Stimulated activated CD8-positive, alpha-beta memory T cell treated with anti-CD3 and anti-CD28 coated beads, Interleukin-7, amount 100 ng/mL, for 48 hours (primary cell): ENCODE measurements at places on chromosomes 2 and 18.

DNA sequence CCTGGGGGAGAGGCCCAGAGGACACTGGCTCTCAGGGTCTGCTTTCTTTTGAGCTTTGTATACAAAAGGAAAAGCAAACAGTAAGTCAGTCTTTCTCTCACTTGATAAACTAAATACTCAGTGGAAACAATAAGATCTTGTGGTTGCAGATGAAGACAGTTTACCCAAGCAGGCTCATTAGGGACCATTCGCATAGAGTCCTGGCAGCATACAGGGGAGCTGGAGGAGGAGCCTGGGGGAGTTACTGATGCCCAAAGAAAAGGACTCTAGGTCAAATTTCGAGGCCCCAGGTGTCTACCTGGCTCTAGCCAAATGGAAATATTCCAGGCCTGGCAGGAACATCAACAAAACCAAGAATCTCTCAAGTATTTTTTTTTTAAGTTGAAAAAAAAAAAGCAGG lies 225.3 kb downstream of the CNTNAP5 start:
- no peak for DNase-seq

GRCh38 chr2:129645335-129645734 lies 334.1 kb upstream of the RAB6C start:
- no peak for DNase-seq

- DNase-seq: no peak
Measured at GRCh38 chr2:166417669-166418068, 41.9 kb upstream of the SCN9A start.

- DNase-seq: no peak
Measured at GRCh38 chr2:32074134-32074506, 10.8 kb downstream of the SPAST start.

DNA sequence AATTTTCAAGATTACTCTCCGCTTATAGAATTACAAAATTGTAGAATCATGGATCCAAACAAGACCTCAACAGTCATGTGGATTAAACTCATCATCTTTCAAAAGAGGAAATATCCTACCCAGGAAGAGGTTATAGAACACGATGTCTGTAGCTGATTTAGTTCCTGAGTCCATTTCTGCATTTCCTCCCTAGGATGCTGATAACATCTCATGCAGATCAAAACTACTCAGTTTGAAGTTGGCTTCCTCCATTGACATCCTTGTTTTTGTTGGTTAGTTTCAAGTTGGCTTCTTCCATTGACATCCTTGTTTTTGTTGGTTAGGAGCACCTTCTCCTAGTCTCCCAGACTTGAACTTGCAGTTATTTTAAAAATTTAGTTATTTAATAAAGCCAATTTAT lies 147.5 kb downstream of the PARD3B start:
- no peak for DNase-seq

- no peak for DNase-seq
Measured at GRCh38 chr2:25049422-25049821, 7.5 kb downstream of the EFR3B start.

GRCh38 chr2:25076749-25077148 lies 34.9 kb downstream of the EFR3B start:
- no peak for DNase-seq

DNA sequence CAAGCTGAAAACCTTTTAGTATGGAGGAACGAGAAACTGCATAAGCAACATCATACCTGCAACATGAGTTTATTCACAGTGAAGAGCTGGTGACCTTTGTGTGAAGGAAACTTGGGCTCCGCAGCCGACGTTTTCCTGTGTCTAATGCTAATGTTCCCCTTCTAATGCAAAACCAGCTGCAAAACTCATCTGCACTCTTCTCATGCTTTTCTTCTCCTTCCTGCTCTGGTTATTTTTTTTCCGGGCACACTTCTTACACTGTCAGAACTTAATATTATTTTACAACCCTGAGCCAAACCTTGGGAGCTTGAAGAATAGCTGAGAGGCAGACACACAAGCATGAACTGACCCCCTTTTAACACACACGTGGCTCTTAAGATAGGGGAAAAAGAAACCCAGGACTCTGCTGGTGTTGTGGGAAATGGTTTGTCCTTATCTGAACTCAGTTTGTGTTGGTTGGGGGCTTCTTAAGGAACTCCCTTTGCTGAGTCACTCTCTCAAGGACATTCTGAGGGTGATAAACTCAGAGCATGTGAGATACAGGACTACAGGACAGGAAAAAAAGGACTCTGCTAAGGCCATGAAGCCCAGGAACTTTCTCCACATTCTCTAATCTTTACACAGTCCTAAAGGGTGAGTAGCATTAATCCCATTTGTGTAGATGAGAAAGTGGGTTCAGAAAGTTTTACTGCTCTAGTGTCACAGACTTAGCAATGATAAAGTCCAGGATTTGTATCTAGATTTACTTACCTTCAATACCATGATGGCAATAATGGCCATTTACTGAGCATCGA lies 439.3 kb upstream of the TRIB2 start:
- no peak for DNase-seq
